ENCODE measurements at places on chromosomes 3 and 15. TPM values are rescaled to one million over a fixed set of nuclear protein-coding genes. Genes with fewer than 3 reads are reported as not detected.

The MUSTN1 gene
- total RNA-seq = 4.7 TPM

The PLA2G4E gene
- not detected for total RNA-seq

The DIS3L gene
- total RNA-seq = 44.0 TPM

The BCL2A1 gene
- total RNA-seq = 1.2 TPM

The HRG gene
- total RNA-seq = not detected

The FRMD5 gene
- 49.7 TPM for total RNA-seq

The ROBO1 gene
- 62.1 TPM for total RNA-seq

The ONECUT1 gene
- 0.40 TPM for total RNA-seq

The PLOD2 gene
- total RNA-seq = 22.2 TPM
